ENCODE measurements at places on chromosomes 12 and 14.

DNA sequence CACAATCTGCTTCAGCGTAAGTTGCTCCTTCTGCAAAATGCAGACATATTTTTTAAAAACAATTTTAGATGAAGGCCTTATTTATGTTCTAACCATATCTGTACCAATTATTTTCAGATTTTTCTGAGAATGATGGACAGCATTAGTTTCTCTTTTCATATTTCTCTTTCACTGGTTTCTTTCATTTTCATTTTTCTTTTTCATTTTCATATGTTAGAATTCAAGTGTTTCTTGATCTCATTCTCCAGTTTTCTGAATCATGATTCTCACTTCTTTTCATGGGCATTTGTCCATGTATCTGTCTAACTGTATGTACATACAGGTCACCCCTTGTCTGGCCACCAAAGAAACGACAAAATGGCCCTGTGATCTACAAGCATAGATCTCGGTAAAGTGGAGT is 346.6 kb downstream of the NAV3 start:
- DNase-seq: no peak

DNA sequence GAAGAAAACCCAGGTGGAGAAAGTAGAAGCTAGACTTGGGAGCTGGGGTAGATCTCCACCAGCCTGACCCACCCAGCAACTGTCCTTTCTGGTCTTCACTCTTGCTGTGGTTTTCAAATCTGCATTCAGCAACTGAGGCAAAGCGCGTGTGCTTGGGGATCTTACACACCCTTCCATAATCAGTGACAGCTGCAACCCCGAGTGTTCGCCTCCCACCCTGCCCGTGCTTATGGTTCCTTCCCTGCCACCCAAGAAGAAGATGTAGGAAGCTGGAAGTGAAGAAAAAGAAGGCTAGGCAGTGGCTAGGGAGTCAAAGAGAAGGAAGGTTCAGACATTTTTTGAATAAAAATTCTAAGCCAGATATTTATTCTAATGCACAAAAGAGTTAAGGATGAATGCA is 162.6 kb upstream of the CCND2 start:
- no peak for DNase-seq

- DNase-seq: no peak
These were observed 206.0 kb downstream of the ADGRD1 start for GRCh38 chr12:131159660-131160059.

DNA sequence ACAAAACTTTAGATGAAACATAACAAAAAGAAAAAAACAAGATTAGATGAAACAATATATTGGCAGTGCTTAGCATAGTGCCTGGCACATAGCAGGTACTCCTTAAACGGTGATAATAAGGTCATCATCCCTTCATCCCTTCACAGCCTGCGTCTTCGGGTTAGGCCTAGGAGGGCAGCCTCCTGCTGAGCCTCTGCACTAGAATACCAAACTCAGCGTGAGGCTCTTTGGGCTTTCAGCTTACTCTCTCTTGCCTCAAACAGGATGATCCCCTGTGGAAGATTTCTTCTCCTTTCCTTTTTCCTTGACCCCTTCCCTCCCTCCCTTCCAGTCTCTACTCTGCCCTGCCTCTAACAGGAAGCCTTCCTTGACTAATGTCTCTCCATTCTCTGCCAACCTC is 14.4 kb upstream of the FIGNL2 start:
- no peak for DNase-seq

DNA sequence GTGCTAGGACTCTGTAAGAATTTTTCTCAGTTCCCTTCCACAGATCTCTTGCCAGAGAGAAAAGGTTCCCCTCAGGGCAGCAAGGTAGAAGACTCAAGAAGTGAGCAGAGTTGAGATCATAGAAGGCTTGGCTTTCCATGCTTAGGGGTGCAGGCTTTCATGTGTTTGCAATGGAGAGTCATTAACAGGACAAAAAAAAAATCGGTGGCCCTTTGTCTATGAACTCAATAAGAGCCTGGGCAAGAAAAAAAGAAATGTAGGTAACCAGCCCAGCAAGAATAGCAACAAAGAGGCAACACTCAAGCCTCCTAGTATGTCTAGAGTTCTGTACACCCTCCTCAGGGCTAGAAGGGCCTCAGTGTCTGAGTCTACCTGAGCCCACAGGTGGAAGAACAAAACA is 23.4 kb upstream of the LRP6 start:
- no peak for DNase-seq

DNA sequence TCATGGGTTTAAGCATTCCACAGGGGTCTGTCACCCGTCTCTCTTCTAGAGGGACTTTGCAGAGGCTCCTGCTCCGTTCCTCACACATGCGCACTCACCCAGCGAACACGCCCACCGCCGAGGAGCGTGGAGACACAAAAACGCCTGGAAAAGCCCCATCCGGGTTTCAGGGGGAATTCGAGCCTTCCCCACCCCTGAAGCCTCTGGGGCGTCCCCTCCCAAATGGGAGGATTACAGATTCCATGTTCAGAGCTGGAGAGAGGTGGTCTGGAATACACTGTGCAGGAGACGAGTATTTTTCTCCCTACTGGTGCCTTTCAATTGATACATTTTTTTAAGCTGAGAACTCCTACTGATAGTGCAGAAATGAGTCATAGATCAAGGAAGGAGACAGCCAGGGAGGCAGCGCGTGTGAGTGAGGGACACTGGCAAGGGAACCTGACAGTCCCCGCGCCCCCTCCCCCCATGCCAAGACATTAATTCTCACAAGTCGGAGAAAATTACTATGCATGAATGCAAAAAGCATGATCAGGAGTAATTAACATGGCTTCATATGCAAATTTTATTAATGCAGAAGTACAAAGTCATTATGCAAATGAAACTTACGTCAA is 36.9 kb downstream of the BCL11B start:
- DNase-seq: no peak

- DNase-seq: no peak
These were observed 6.8 kb downstream of the OR10A7 start for GRCh38 chr12:55227643-55228042.

GRCh38 chr12:66516561-66516960 is 162.3 kb downstream of the GRIP1 start:
- DNase-seq: no peak

DNA sequence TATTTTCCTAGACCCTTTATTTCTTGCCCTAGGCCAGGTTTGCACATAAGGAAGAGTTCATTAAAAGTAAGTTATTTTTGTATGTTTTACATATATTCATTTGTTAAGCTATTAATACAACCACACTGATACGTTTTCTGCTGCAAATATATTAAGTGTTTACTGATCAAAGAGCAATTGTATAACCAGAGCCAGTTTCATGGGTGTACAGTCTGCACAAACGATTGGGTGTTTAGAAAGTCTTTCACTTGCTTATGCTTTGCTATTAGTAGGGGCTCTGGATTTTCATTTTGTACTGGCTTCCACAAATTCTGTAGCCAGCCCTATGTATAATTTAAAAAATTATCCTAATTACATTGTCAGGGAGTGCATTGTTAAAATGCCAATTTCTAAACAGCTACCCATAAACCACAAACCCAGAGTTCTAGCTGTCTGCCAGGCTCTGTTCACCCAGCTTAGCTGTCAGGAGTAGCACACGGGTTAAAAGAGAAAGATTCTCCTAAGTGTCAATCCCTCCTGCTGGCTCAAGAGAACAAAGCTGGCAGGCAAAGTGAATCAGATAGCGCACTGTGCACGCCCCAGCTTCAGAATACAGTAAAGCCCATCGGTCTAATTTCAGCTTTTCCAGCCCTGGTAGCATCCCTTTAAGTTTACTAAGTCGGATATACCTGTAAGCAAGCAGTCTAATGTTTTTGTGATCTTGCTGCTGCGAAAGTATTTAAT is 151.0 kb upstream of the LMO3 start:
- DNase-seq: no peak

DNA sequence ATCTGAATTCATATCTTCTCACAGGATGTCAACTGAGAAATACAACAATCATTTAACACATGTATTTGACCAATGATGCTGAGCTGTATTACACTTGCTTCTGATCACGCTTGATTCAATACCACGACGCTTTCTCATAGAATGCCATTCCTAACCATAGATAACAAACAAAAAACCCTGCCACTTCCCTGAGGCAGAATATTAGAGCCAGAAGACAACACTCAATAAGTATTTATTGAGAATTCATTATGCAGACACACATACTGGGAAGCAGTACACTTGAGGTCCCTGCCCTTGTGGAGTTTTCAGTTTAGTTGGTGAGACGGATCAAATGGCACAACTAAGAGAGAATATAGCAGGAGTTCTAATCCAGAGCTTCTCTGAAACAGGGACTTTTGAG is 32.4 kb downstream of the BLTP3B start:
- no peak for DNase-seq

DNA sequence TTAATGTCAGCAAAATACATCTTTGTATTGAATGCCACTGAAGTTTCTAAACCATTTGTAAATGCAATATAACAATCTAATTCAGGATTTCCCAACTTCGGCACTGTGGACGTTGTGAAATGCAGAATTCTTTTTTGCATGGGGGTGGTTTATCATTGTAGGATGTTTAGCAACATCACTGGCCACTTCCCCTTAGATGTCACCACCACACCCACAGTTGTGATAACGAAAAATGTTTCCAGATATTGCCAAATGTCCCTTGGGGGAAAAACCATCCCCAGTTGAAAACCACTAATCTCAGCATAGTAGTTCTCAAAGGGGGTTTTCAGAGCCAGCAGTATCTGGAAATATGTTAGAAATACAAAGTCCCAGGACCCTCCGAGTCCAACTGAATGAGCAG is 203.3 kb downstream of the NAV3 start:
- DNase-seq: no peak

DNA sequence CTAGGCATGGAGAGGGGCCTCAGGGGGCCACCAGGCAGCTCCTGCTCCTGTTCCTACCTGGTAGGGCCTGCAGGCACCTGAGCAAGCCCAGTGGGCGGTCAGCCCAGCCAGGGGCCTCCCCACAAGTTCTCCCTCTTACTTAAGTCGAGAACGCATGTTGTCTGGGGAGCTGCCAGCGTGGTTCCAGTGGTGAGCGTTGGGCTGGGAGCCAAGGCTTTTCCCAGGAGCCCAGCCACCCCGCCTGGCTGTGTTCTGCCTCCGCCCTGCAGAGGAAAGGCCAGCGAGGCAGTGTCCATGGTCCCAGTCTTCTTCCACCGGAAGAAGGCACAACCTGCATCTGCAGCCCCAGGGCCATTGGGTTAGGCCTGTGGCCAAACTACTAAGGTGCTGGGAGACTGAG is 1.4 kb downstream of the C14orf180 start:
- DNase-seq: no peak

GRCh38 chr12:71439362-71439612 is 311 bp upstream of the LGR5 start:
- no peak for DNase-seq

DNA sequence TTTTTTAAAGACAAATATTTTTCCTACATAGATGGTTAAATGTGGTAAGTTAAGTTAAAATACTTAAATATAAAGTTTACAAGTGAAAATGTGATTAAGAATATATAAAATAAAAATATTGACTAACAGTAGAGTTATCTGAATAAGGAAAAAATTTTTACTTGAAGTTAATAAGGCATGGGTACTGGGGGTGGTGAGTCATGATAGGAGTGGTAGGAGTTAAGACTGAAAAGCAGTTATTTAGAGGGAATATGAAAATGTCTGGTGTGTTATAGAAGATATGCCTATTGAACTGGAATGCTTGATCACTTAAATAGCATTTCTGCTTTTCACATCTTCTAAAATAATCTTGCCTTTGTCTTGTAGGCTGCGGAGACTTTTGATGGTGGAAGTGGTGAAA is 68.7 kb downstream of the CCDC91 start:
- no peak for DNase-seq

DNA sequence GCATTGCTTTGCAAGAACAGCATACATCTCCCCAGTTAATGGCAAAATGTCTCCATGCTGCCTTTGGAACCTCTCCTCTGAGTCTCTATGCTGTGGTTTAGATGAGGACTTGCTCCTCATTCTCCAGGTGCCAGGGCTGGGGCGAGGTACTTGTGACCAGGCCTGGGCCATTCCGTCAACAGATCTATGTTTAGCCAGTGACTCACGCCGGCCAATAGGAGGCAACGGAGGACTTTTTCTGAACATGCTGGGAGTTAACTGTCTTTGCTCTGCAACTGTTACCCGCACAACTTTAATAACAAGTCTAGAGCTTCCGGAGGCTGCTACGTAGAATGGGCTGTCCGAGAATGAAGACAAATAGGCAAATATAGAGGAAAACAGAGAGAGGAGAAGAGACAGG is 214.2 kb downstream of the GLT1D1 start:
- no peak for DNase-seq

- no peak for DNase-seq
These were observed 7.9 kb downstream of the IFFO1 start for GRCh38 chr12:6547987-6548386.

- peak; percentile 93 for DNase-seq
These were observed 35.2 kb upstream of the TMTC2 start for GRCh38 chr12:82651489-82651888.

- no peak for DNase-seq
These were observed 73.4 kb downstream of the DUSP6 start for GRCh38 chr12:89278862-89279261.

DNA sequence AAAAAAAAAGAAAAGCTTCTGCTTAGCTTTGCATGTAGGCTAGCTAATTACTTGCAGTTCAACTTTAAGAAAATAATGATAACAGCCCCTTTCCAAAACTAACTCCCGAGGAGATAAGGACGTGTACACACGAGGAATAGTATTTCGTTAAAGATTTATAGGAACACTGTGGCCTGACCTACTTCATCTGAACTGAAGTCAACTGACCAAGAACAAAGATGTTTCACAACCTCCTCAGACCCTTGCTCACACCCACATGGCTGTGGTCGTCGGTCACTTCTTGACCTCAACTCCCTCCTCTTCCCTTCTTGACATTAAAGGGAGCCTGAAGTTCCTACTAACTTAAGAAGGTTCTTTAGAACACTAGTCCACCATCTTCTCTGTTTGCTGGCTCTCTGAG is 25.3 kb upstream of the FAM181A start:
- DNase-seq: no peak

DNA sequence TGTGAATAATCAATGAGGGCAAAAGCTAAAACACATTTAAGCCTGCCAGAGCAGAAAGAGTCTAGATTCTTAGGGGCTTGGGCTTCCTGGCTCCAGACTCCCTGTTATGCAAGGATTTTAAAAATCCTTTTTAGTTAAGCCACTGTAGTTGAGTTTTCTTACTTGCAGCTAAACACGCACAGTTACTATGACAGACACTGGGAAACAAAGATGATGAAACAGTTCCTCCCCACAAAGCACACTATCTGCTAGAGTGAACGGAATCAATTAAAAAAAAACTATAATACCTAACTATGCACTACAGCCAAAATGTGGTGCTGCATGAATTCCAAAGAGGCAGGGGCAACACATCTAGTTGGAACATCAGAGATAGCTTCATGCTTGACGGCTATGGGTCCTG is 28.2 kb downstream of the RPS6KA5 start:
- DNase-seq: no peak

- DNase-seq: no peak
These were observed 31.4 kb downstream of the SSPN start for GRCh38 chr12:26226629-26227360.

GRCh38 chr12:18135509-18135908 is 45.5 kb upstream of the RERGL start:
- no peak for DNase-seq
